ENCODE measurements at places on chromosomes 2 and 18.

GRCh38 chr18:13465124-13465446, 246.5 kb downstream of the LDLRAD4 start:
- no peak for DNase-seq

- no peak for DNase-seq
These were observed 132.2 kb downstream of the CLIP4 start for GRCh38 chr2:29247336-29247914.

DNA sequence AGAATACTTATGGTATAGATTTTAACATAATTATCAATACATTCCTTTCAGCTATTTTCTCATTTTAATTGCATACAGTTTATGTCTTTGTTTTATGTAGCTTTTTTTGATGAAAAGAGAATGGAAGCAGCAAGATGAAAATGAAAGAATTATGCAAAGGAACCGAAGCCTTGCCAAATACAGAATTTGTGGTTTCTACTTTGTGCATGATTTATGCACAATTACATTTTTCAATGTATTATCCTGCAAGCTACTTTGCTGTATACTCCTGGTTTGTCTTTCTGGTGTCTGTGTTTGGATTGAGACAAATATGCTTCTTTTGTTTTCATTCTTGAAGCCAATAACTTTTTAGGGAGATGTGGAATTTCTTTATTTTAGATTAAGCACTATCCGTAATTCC, 1642.6 kb upstream of the CELF4 start:
- DNase-seq, result no peak

- no peak for DNase-seq
These were observed 31.2 kb upstream of the ROCK2 start for GRCh38 chr2:11375689-11376027.

DNA sequence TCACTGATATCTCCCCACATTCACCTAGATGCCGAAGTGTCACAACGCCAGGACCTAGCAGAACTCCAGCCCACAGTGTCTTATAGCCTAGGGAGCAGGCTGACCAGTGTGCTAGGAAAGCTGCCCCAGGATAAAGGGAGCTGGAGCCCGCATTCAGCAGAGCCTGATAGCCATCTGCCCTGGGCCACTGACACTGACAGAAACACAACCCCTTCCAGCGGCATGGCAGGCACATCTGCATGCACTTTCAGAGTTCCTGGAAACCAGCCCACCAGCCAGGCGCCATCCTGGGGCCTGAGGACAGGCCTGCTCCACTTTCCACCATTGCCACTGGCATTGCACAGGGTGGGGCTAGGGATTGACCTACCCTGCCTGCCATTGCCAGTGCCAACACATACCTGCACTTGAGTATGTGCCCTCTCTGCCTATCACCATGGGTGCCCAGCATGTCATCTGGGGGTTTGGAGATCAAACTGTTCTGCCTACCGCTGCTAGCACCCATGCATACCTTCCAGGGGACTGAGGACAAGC, 290.1 kb upstream of the KLHL14 start:
- no peak for DNase-seq

- no peak for DNase-seq
These were observed 1.5 kb upstream of the UGP2 start for GRCh38 chr2:63840081-63840784.

DNA sequence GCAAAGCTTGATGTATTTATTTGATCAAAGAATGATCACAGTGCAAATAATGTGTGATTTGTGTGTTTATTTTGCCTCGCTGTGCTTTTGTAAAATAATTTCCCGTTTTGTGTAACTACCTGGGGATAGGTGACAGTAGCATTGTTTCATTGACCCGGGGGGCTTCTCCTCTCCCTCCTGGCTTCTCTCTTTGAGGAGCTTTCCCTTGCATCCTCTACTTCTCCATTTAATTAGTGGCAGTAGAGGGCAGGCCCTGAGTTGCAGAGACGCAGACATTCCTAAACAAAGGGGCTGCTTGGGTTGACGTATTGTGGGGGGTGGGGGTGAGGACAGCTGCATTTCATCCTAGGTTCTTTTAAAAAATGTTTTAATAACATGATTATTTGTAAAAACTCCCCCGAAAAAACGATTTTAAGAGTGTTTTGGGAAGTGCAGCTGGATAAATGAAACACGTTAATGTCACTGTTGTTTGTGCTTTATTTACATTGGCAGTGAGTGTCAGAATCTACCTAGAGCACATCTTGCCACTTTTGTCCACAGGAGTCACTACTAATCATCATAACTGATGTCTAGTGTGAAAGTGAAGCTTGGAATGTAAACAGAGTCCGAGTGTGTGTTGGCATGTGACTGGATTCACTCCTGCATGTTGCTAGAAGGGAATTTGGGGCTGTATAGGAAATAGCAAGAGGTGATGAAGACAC, 2.2 kb downstream of the NEDD4L start:
- no peak for DNase-seq

DNA sequence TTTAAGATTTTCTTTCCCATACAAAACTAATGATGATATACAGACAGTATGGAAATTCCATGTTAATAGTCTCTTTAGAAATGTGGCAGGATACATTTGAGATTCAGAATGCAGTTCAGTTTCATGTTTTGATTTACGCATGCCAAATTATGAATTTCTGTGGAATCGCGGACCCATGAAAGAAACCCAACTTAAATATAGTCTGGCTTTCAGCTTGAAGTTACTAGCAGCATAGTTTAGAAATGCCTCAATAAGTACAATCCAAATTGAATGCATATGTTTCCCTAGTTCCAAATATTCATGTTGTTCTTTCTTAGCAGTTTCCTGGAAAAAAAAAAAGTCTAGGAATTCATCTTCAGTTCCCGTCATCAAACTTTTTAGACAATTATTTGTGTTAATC, 164.1 kb upstream of the RASGRP3 start:
- no peak for DNase-seq

DNA sequence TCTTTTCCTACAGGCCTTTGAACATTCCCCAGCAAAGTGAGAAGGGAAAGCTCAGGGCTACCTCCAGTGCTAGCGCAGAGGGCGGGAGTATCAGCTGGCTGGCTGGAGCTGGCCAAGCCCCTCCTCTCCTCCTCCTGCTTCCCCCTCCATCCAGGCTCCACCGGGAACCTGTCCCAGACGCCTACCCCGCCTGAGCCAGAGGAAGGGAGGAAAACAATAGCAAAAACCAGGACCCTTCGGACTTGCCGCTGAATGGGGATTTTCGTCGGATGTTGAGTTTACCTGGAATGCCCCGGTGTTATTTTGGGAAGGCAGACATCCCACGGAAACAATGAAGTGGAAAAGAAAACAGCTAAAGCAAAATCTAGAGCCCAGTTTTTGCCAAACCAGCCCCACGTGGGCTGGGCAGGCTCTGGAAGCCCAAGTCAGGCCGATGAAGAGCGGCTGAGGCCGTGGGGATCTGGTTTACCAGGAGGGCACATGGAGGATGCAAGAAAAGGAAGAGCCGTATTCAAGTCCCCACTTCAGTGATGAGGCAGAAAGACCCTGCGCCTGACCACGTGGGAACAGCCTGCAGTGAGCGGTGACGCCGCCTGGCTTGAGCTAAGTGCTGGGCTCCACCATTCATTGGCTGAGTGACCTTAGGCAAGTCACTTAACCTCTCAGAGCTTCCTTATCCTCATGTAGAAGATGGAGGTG, 100.4 kb upstream of the LCLAT1 start:
- no peak for DNase-seq

DNA sequence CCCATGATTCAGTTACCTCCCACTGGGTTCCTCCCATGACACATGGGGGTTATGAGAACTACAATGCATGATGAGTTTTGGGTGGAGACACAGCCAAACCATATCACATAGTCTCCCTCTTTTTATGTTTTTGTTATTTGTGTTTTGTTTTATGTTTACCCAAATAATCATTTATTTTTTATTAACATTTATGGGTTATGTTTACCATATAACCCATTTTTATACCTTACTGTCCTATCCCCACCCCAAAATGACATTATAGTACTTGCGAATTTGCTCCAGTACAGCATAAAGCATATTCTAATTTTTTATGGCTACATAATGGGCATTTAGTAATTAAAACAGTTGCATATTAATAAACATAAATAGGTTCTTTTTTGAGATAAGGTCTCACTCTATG, 61.9 kb upstream of the TTC27 start:
- DNase-seq, result no peak

- DNase-seq, result no peak
These were observed 13.3 kb upstream of the TMX3 start for GRCh38 chr18:68728081-68728700.

GRCh38 chr18:3998698-3999333, 456.3 kb downstream of the DLGAP1 start:
- no peak for DNase-seq

- no peak for DNase-seq
These were observed 20.4 kb upstream of the PAPOLG start for GRCh38 chr2:60735496-60736250.

- DNase-seq, result no peak
These were observed 50.9 kb upstream of the DYSF start for GRCh38 chr2:71402427-71402826.

DNA sequence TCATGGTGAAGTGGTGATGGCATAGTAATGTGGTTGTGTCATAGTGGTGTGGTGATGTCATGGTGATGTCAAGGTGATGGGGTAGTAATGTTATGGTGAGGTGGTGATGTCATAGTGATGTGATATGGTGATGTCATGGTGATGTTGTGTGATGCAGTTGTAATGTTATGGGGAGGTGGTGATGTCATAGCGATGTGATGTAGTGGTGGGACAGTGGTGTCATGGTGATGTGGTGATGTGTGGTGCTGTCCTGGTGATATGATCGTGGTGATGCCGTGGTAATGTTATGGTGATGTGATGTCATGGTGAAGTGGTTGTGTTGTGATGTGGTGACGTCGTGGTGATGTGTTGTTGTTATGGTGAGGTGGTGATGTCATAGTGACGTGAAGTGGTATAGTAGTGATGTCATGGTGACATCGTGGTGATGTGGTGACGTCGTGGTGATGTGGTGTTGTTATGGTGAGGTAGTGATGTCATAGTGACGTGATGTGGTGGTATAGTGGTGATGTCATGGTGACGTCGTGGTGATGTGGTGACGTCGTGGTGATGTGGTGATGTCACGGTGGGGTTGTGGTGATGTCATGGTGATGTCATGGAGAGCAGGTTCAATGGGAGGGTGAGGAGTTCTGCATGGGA, 242.7 kb upstream of the MYT1L start:
- DNase-seq, result no peak

GRCh38 chr2:236813766-236814165, 244.1 kb downstream of the ACKR3 start:
- no peak for DNase-seq

DNA sequence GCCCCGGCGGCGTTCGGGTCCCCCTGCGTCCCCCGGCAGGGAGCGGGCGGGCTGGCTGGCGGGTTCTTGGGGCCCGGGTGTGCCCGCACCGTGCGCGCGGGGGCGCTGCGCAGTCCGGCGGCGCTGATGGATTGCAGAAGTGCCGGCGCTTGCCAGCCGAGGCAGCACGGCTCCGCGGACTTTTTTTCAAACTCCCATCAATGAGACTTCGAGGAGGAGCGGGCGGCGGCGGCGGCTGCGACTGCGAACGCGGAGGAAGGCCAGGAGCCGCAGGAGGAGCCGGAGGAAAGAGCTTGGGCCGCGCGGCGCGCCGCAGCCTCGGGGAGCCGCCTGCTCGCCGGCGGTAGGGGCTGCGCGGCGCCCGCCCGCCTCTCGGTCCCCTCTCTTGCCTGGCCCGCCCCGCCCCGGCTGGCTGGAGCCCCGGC, at the start of gene GLI2:
TSS of gene GLI2 (plus strand) at position 123 of the 425 bp plus-strand sequence. CDS start 61,453 bp downstream, outside the sequence.
- DNase-seq, result no peak

- DNase-seq, result no peak
These were observed 13.2 kb downstream of the MAP4K4 start for GRCh38 chr2:101710471-101711318.

GRCh38 chr2:9984871-9985480, 33.5 kb downstream of the GRHL1 start:
- no peak for DNase-seq

- DNase-seq, result no peak
These were observed 12.0 kb upstream of the ATP6V1C2 start for GRCh38 chr2:10709290-10709939.

DNA sequence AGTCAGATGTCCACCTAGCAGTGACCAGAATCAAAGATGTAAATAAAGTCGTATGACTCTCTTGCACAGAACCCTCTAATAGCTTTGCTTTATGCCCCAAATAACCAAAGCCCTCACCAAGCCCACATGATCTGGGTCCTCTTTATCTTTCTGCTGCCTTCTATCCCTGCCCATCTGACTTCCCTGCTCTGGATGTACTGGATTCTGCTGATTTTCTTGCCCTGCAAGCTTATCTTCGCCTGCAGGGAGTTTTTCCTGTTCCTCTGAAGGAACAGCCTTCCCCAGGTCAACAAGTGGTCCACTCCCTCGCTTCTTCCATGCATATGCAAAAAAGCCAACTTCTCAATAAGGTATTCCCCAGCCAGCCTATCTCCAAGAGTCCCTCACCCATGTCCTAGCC, 18.7 kb downstream of the IL36B start:
- no peak for DNase-seq

GRCh38 chr2:135893374-135893794, 17.1 kb upstream of the MCM6 start:
- DNase-seq, result no peak

- no peak for DNase-seq
These were observed 215.9 kb downstream of the SP3 start for GRCh38 chr2:173749315-173749714.

- no peak for DNase-seq
These were observed 65.4 kb downstream of the SATB2 start for GRCh38 chr2:199392363-199392762.

- no peak for DNase-seq
These were observed 29.4 kb upstream of the YWHAQ start for GRCh38 chr2:9660154-9660553.

DNA sequence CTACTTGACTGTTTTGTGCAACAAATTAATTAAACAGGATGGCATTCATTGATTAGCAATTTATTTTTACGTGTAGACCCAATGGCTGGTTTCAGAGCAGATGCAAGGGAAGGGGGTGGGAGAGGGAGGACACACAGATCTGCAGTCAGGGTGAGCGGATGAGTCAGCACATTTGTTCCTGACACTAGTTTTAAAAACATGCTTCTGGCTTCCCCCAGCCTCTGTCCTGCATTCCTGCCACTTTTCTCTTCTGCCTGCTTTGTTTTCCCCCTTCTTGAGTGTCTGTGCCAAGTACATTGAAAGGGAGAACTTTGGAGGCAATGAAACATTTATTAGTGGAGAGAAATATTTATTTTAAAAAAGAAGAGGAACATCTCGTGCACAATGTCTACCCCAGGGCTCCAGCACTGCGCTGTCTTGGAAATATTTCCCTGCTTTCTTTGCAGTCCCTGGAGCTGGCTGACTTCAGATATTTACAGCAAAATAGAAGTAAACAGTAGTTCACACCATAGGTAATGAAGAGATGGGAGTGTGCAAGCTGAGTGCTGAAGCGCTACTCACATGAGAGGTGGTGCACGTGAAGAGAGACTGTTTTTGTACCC, 52.2 kb downstream of the NRP2 start:
- no peak for DNase-seq
